ENCODE measurements at places on chromosomes 4 and X.

DNA sequence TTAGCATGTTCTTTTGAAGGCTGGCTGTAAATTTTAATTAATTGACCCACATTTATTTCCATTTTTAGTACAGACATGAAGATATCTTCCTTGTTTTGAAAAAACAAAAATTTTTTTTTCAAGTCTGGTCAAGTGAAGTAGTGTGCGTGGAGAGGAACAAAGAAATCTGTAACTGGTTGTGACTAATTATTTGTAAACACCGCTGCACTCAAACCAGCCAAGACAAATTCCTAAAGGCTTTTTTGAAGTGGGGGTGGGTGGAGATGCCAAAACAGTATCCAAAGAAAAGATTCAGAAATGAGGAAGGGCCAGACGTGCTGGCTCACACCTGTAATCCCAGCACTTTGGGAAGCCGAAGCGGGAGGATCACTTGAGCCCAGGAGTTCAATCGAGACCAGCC is 88.3 kb downstream of the SHROOM2 start:
- DNase-seq, result no peak

DNA sequence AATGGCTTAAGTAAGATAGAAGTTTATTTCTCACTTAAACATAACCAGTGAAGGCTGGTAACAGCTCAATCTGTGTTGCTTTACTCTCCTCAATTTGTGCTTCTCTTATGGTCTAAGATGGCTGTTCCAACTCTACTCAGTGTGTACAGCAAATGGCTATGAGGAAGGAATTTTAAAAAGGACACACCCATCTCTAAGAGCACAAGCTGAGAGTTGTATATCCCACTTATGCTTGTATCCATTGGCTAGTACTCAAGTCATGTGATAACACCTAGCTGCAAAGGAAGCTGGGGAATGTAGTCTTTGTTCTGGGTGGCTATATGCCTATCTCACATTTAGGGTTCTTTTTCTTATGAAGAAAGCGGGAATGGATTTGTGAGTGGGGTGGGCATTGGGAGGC is 63.3 kb downstream of the GPAT3 start:
- no peak for DNase-seq

- no peak for DNase-seq
These were observed 38.2 kb downstream of the ETDC start for GRCh38 chrX:135347381-135348016.

- DNase-seq, result no peak
These were observed 154.0 kb upstream of the RASGEF1B start for GRCh38 chr4:81625422-81626417.

- no peak for DNase-seq
These were observed 189.4 kb downstream of the MAB21L2 start for GRCh38 chr4:150771382-150771781.

DNA sequence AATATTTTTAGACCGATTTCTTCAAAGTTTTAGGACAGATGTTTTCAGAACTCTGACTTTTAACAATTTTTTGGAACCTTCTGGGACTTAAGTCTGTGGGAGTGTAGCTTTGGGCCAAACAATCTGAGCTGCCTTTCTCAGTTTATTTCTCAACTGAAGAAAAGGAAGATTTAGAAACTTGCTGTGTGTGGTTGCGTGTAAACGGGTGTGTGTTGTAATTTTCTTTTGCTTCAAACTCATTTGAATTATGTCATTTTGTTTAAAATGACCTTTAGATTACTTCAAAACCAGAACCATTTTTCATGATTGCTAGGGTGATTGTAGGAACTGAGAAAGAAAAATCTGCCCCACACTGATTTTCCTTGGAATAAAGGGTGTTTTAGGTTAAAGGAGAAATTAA is 577.7 kb upstream of the GALNTL6 start:
- DNase-seq, result no peak

GRCh38 chr4:83231620-83232076 is 53.0 kb downstream of the COQ2 start:
- no peak for DNase-seq

DNA sequence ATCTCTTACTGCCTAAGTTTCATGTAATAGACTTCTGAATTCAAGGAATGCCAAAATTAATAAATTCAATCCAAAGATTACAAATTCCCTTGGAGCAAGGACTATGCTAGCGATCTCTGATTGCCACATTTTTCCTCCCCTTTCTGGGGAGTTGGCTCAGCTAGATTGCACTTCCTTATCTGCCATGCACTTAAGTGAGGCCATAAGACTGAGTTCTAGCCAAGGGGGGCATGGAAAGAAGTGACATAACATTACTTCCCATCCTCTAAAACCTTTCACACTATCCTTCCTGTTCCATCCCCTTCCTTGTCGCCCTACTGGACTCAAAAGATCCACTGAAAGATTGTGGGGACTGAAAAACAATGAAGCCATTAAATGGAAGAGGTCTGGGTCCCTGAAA is 53.8 kb upstream of the TXK start:
- DNase-seq, result no peak
